ENCODE measurements at places on chromosomes 1 and 21.

- no peak for DNase-seq
Measured at GRCh38 chr1:228079013-228079412, 3.5 kb upstream of the ARF1 start.

- DNase-seq, result no peak
Measured at GRCh38 chr1:79539001-79539400, 532.5 kb upstream of the ADGRL4 start.

DNA sequence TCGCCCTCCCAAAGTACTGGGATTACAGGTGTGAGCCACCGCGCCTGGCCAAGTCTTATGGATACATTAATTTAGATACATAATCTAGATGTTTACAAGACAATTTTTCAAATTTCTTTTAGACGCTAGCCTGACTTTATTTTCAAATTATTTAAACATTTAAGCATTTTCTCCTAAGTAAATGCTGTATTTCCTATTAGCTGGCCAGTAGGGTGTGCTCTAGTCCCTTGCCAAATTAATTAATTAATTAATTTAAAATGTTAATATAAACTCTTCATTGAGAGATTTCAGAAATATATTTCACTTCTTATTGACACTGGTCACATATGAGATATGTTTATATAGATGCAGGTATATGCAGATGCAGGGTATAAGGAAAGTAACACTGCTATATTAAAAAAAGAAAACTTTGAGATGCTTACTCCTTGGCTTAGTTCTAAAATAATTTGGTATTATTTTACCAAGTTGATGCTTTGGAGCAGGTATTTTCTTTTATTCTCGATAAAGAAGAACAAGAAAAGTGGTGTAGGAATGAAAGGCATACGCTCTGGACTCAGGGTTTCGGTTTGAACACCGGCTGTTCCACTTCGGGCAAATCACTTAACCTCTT, 5.2 kb upstream of the ERRFI1 start:
- DNase-seq, result no peak

DNA sequence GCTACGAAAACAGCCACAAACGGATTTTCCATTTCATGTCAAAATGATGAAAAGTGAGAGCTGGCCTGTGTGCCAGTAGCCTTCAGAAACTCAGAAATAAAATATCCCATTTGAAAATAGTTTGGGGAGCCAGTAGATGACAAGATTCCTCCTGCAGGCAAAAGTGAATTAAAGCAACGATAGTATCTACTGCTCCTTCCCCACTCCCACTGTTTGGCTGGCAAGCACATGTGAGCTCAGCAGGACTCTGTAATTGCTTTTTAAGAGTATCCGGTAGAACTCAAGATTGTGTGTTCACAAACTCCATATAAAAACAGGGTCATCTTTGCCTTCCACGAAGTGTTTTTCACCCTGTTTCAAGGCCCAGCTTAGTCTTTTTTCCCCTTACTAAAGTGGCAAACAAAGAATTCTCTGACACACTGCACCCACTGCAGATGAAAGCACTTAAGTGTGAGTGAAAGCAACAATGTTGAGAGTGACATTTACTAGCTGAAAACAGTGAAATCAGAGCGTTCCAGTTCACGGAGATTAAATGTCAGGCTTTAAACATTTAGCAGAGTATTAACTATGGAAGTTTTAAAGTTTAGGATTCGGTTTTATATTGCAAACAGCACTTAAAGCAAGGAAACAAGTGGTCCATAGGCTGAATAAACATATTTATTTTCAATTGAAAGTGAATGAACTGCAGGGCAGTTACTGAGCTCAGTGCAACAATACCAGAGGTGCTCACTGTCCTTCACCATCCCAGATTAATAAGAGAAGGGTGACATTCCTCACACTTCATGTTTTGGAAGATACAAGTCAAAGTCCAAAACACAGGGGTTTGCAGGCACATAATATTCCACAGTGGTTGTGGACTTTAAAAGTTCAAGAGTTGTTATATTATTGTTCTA, 70.0 kb downstream of the ALG14 start:
- no peak for DNase-seq

- no peak for DNase-seq
Measured at GRCh38 chr1:193310564-193310963, 124.2 kb upstream of the B3GALT2 start.

GRCh38 chr1:160486453-160486852, 36.6 kb downstream of the SLAMF6 start:
- DNase-seq, result no peak

- no peak for DNase-seq
Measured at GRCh38 chr1:26190373-26190987, at the start of gene CATSPER4. Gene CATSPER4, plus strand, starts transcription at chr1:26190602. Its CDS starts 26 bp downstream, at chr1:26190628.

DNA sequence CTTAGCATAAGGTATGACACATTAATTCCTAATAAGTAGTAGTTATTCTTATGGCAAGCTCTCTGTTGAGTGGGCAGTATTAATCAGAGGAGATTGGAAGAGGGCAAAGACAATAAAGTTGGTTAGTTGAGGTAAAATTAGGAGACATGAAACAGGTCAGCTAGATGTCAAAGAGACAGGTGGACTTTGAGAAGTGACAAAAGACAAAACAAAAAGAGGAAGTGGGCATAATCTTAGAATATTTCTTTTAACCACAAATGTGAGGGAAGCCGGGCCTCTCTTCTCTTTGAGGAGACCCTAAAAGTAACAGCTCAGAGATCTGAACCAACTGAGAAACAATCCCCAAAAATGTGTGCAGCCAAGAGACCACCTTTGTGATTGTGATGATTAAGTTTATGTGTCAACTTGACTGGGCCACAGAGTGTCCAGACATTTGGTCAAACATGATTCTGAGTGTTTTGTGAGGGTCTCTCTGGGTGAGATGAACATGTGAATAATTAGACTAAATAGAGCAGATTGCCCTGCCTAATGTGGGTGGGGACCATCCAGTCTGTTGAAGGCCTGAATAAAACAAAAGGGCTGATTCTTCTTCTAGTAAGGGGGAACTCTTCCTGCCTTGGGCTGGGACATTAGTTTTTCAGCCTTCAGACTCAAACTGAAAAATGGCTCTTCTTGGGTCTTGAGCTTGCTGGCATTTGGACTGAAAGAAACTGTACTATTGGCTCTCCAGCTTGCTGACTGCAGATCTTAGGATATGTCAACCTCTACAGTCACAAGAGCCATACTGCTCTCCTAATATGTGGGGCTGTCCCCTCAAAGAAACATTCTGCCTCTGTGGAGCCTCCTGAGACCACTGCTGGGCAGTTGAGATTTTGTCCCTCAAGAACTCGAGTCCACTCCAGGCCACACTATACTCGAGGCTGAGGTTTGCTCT, 40.0 kb downstream of the FCRL5 start:
- DNase-seq, result no peak

DNA sequence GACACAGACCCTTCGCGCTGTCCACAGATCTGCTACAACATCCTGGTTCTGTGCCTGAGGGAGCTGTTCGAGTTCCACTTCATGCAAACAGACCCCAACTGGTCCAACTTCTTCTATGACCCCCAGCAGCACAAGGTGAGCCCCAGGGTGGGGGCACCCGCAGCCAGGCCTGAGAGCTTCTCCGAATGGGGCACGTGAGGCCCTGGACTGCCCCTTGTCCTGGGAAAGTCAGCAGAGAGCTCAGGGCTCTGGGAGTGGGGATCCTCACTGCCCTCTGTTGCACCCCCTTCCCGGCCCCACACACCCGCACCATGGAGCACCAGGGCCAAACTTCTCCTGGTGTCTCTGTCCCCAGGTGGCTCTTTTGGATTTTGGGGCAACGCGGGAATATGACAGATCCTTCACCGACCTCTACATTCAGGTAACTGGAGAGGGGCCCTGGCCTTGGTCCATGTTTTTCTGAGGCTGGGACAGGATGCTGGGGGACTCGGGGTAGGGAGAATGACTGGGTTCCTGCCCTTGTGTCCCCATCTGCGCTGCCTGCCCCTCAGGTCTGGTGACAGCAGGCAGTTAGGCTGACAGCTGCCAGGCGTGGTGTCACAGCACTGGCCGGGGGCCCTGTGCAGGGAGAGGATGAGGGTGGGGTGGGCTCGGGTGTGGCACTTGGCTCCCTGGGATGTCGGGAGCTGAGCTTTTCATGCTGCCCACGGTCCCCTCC, 44.6 kb downstream of the COQ8A start:
- DNase-seq, result no peak

- no peak for DNase-seq
Measured at GRCh38 chr1:60668585-60668984, 413.8 kb upstream of the NFIA start.

- DNase-seq, result no peak
Measured at GRCh38 chr1:110040548-110040947, 6.1 kb downstream of the STRIP1 start.

GRCh38 chr1:85607921-85608265, 27.3 kb downstream of the CCN1 start:
- DNase-seq, result no peak

DNA sequence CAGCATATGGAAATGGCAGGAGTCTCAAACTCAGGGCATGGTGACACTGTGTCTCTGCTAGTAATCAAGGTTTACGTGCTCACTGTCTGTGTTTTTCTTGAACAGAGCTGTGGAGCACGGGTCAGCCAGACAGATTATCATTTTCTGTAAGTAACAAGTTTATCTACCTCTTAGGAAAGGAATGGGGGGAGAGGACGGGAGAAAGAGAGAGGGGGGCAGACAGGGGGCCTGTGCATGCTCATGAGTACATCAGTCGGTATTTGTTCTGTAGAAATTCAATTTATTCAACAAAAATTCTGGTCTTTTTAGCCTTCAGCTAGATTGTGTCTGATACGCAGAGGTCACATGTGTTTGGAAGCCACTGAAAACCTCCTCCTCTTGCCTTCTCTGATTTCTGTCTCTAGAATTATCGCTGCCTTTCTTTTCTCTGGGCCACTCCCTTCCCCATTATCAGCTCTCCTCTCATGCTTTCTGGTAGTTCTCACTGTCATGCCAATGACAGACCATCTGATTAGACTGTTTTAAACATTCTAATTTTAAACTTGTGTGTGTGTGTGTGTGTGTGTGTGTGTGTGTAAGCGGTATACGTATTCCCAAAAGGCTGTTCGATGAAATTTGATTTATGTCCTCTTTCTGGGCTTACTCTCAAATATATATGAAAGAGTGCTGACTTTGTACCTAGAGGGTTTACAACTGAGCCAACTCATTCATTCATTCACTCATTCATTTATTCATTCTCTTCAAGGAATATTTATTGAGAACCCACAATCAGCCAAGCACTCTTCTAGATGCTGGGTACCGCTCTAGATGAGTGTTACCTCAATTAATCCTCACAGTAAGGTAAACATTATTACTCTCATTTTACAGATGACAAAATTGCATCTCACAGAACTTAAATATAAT, 636.9 kb downstream of the KIF26B start:
- no peak for DNase-seq

DNA sequence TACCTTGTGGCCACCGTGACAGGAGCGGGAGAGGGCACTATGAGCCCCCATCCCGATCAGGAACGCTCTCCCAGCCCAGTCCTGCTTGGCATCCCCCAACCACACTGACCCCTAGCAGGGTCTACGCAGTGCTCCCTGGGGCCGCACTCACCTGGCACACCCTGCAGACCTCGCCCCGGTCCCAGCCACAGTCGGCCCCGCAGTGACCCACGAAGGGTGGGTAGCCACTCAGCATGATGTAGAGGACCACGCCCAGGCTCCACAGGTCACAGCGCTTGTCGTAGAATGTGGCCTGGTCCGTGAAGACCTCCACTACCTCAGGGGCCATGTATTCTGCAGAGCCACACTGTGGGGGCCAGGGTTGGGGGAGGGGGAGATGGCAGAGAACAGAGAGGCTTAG, 11.1 kb upstream of the KNCN start:
- no peak for DNase-seq

DNA sequence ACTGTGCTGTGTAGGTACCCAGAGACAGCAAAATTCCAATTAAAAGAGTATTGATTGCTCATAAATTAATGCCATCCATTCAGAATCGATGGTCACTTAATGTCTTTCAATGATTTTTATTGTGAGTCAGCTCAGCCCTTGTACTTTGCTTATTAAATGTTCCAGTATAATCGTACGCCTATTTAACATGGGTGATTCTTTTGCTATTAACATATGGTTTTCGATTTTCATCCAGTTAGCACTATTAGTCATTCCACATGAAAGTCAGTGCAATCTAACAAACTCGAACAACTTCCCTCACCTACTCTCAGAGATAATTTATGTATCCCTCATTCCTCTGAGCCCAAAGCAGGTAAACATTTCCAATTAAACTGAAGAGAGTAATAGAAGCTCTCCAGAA, 109.6 kb upstream of the APP start:
- DNase-seq, result no peak

- no peak for DNase-seq
Measured at GRCh38 chr1:167258858-167259257, 38.2 kb downstream of the POU2F1 start.

- DNase-seq, result no peak
Measured at GRCh38 chr1:88800382-88801051, 90.8 kb downstream of the GTF2B start.

DNA sequence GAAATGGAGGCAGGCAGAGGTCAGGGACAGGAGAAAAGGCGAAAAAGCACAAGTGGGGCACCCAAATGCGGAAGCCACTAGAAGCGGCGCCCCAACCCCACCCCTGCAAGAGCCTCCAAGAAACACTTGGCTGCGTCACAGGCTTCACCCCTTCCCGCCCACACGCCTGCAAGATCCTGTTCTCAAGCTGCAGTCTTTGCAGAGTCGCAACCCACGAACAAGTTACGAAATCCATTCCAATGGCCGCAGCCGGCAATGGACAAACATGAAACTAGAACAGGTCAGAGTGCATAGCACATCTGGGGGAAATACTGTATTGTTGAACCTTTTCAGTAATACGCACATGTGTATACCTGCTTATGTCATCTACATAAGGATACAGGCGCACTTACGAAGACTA, 103.6 kb downstream of the PSMG1 start:
- no peak for DNase-seq

GRCh38 chr1:205449750-205450443, 5.9 kb downstream of the BLACAT1 start:
- DNase-seq, result no peak

DNA sequence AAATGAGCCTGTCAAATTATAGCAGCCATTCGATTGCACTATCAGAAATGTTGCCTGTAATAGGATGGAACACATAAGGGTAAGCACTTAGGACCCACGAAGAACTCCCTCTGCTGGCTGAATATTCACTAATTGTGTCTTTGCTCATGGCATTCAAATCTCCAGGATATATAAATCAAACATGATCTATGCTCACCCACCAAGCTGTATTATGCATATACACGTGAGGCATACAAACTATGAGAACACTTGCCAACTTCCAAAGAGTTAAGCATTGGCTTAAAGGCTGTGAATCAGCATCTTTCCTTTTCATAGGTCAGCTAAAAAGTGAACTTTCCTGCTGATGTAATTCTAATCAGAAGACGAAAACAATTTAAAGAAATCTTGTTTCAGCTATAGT, 34.5 kb downstream of the TMPRSS15 start:
- no peak for DNase-seq

GRCh38 chr21:45888386-45889009, 93.1 kb upstream of the COL6A1 start:
- DNase-seq, result no peak

- peak; percentile 40 for DNase-seq
Measured at GRCh38 chr1:194512957-194513356, 1326.5 kb upstream of the B3GALT2 start.

GRCh38 chr1:206872139-206872538, 6.7 kb downstream of the IL20 start:
- DNase-seq, result no peak
